Activated CD4-positive, alpha-beta memory T cell treated with anti-CD3 and anti-CD28 coated beads for 36 hours (primary cell): ENCODE measurements at places on chromosomes 13 and 19.
A peak's percentile ranks its signal among the peaks of the same experiment; 100 is the strongest.

DNA sequence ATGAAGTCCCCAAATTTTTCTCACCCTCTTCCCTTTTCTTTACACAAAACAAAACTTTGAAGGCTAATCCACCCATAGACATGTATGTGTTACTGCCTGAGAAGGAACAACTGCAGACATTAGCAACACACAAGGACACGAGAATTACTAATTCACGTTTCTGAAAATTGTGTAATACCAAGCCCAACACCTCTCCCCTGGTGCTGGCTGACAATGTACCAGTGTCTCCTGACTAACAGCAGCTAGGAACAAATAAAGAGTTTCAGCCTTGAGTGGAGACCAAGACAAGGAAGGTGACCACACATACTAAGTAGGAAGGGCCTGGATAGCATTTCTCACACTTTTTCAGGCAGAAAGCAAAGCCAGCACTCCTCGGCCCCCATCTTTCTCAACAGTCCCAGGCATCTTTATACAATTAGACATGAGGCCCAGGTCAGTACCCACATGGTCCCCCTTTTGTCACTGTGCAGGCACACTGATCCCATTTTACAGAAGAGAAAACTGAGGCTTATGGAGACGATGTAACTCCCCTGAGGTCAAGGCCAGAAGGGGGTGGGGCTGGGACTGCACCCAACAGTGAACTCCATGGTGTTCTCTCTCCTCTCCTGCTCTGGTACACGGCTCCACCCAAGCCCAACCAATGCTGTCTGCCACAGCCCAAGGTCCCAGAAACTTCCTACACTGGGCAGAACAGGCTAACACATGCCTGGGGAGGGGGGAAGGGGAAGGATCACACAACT is 8.7 kb downstream of the BRD4 start:
- DNase-seq: peak; percentile 43

DNA sequence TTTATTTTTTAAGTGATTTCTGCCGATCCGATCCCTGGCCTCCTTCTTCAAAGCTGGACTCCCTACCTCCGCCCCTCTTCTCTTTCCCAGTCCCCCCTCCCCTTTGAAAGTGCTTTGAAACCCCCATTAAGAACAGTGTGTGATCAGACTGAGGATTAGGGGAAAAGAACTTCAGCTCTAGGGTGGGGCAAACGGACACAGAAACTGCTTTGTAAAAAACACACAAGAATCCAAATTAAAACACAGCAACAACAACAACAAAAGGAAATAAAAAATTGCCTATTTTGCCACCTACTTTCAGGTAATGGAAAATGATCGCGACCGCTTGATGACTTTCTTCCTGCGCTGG is 1.4 kb downstream of the SPRY2 start:
- DNase-seq: no peak

DNA sequence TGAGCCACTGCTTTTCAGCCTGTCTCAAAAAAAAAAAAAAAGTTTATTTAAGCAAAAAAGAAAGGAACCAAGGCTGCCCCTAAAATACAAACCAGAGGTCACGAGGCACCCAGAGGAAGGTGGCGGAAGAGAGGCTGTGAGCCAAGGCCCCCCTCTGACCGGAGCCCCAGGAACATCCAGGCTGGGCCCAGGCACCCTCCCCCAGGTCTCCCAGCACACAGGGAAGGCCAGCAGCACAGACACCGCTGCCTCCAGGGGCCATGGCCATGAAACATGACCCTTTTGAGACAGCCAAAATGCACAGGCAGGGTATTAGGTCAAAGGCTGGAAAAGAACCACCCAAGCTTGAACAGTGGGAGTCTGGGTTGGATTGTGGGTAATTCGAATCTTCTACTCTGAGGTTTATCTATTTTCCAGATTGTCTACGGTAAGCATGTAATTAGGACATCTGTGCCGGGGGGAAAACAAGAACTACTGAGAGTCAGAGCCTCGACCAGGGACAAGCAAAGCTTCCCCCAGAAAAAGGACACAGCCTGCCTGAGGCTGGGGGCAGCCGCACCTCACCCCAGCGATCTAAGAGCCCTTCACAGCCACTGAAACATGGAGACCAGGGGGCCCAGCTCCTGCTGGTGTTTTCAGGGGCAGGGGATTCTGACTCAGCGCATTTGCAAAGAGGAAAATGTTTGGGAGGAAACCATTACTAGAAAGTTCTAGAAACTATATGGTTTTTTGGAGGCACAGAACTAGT is 8.4 kb downstream of the PEX11G start:
- no peak for DNase-seq

DNA sequence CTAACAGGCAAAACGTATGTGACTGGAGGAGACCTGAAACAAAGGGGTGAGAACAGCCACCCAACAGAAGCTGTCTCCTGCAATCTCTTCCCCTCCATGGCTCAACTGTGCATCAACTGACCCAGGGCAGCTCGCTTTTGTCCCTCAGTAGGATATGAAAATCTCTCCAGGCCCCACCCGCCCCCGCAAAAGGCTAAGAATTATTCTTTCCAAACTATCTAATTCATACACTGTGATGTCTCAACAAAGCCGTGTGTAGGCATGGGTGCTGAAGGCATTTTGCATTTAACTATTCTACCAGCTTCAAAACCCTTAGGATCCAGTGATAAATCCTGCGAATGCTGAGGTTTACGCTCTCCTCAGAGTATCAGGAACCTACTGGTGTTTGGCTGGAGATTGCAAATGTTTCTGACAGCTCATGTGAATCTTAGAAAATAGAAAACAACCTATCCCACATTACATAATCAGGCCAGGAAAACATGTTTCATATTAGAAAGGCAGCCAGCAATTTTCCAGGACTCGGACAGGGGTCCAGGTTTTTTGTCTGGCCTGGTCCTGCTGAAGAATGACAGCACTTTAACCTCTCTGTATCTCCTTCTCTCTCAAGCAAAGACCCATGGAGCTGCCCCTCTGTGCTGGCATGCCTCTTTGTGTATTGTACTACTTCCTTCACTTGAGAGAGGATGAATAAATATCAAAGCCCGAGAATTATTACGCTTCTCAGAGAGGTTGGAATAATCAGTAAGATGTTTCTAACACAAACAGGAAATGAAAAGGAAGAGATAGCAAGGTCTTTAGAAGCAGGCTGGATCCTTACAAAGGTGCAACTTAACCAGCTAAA is 17.3 kb downstream of the DHRS12 start:
- no peak for DNase-seq

- no peak for DNase-seq
Measured at GRCh38 chr19:38006361-38007045, 99.5 kb downstream of the SIPA1L3 start.

DNA sequence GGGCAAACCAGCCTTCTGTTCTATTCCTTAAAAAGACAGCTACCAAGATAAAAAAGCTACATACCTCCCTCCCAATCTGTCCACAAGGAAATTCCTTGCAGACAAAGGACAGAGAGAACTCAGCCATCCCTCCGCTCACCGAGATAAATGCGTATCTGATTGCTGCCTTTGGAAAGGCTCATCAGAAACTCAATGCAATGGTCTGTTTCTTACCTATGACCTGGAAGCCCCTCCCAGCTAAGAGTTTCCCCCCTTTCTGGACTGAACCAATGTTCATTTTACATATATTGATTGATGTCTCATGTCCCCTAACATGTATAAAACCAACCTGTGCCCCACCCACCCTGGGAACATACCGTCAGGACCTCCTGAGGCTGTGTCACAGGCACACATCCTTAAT is 11.6 kb downstream of the BTBD2 start:
- DNase-seq: no peak

GRCh38 chr13:20686167-20686566 is 17.3 kb upstream of the IL17D start:
- DNase-seq: no peak

DNA sequence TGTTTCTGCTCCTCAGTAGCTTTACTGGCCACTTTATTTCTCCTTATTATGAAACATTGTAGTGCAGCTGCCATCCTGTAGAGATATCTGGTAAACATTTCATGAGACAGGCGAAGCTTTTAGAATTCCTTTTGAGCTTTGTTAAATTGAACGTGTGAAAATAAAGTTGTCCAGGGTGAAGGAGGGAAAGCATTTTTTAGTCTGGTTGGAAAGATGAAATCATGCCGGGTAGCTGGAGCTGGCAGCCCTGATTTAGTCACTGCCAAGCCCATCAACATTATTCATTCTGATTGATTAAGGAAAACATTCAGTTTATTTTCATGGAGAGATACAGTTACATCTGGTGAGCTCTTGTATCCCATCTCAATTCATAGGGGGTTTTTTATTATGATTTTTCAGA is 326.2 kb upstream of the GPC6 start:
- DNase-seq: no peak

DNA sequence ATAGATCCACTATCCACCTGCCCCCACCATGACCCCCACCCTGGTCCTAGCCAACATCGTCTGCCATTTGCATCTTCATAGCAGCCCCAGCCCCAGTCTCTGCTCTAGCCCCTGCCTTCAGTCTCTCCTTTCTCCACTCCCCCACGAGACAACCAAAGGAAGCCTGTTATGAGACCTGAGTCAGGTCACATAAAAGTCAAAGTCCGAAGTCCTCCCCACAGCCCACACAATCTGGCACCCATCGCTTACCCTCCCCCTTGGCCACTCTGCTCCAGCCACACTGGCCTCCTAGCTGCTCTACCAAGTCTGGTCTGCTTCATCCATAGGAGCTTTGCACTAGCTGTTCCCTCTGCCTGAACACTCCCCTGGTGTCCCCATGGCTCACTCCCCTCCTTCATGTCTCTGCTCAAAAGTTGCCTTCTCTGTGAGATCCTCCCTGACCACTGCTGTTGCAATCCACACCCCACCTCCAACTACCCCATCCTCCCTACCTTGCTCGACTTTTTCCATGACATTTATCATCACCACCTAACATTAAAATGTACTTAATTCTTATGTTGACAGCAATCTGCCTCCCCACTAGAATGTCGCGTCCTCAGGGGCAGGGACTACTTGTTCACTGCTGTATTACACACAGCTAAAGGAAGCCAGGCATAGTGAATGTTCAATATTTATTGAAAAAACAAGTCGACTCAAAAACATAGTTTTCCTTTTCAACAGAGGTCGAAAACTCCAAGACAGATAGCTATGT is 1.2 kb upstream of the PLEKHG2 start:
- DNase-seq: peak; percentile 44

DNA sequence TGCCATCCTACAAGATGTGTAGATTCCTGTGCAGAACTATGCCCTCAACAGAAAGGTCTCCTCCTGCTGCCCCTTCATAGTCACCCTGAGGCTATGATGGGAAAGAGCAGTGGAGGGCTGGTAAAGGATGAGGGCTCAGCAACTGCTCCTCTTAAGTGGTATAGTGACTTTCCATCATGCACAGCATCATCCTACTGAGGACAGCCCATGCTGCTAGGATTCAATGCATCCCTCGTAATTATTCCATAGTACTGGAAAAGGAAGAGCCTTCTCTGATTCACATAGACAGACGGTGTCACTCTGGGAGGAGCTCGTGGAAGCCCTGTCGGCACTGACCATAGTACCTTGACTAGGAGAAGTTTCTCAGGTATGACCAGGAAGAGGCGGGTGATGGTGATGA is 47.6 kb upstream of the IRS2 start:
- no peak for DNase-seq

DNA sequence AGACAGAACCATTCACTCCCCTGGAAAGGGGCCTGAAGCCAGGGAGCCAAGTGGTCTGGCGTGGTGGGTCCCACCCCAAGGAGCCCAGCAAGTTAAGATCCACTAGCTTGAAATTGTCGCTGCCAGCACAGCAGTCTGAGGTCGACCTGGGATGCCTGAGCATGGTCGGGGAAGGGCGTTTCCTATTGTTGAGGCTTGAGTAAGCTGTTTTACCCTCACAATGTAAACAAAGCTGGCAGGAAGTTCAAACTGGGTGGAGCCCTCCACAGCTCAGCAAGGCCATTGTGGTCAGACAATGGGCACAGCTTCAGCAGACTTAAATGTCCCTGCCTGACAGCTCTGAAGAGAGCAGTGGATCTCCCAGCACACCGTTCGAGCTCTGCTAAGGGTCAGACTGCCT is 195.6 kb upstream of the DACH1 start:
- DNase-seq: no peak

GRCh38 chr13:97367016-97367822 is 66.8 kb upstream of the RAP2A start:
- no peak for DNase-seq

DNA sequence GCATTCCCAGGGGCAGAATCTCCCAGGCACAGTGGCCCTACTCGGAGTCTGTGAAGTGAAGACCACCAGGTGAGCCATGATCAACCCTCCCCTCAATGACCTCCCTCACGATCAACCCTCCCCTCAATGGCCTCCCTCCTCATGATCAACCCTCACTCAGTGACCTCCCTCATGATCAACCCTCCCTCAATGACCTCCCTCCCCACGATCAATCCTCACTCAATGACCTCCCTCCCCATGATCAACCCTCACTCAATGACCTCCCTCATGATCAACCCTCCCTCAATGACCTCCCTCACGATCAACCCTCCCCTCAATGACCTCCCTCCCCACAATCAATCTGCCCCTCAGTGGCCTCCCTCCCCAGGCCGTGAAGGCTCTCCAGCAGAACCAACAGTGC is 32.1 kb downstream of the SBNO2 start:
- DNase-seq: no peak

GRCh38 chr19:13302526-13303270 is 152.5 kb downstream of the IER2 start:
- no peak for DNase-seq

GRCh38 chr13:37641391-37641790 is 42.8 kb upstream of the POSTN start:
- no peak for DNase-seq

DNA sequence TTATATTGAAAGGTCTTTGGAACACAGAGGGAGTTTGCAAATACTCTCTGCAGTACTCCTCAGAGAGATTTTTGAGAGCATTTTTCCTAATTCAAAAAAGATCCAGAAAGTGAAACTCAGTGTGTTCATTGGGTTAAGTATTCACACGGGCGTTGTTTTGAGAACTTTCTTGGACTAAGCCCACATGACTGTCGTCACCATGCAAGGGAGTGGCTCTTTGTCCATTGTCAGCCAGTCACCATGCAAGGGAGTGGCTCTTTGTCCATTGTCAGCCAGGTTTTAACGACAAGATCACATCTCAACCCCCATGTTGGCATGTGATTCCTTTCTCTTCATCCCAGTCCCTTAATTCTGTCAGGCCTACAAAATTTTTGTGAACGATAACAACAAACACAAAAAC is 81.2 kb upstream of the STK24 start:
- no peak for DNase-seq

DNA sequence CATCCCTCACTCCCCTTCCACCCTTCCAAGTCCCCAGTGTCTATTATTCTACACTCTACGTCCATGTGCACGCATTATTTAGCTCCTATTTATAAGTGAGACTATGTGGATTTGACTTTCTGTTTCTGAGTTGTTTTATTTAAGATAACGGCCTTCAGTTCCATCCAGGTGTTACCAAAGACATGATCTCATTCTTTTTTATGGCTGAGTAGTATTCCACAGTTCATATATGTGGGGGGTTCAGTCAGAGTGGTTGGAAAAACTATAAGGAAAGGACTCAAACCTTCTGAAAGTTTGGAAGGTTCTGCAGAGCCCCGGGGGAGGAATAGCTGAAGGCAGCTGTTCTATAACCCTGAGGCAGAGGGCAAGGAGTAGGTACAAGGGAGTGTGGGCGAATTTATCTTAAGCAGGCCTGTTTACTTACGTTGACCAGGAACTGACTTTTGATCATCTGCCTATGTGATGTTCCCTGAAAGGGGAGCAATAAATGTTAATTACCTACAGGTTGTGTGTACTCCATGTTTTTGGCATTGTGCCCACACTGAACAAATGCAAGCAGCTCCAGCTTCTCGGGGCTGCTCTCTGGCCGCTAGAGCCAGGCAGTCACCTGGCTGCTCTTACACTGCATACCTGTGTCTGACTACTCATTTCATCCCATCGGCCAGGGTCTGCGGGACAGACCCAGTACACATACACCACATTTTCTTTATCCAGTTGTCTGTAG is 13.5 kb upstream of the ADGRE1 start:
- no peak for DNase-seq
